ENCODE measurements at places on chromosomes 3 and 15. TPM values are rescaled to one million over a fixed set of nuclear protein-coding genes. Genes with fewer than 3 reads are reported as not detected.

DNA sequence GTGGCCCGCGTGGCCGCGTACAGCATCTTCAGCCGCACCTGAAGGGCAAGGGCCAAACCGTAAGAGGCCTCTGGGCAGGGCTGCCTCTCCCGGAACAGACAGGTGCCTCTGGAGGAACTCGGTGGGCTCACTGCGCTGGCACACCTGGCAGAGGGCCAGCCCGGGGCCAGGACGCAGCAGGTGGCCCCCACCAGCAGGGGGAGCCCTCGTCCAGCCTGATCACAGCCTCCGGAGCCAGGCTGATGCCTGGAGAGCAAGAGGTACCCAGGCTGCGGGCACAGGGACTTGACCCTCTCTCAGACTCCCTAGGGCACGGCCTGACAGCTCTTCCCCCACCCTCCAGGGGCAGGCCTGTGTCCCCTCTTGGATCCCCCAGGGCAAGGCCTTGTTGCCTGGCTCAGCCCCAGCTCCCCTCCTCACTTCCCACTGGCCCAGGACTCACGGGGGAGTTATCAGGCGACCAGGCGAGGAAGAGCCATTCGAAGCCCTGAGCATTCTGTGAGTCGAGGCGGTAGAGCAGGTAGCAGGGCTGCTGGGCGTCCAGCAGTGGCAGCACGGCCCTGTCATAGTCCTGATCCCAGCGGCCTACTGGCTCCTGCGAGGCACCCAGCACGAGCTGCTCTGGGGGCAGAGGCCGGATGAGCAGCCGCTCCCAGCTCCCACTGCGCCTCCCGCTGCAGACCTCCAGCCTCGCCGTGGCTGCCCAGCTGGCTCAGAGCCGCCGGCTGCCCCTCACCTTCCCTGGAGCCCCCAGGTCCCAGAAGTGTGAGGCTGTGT, 6.2 kb upstream of the TLR9 start:
- DNase-seq: peak; percentile 85

DNA sequence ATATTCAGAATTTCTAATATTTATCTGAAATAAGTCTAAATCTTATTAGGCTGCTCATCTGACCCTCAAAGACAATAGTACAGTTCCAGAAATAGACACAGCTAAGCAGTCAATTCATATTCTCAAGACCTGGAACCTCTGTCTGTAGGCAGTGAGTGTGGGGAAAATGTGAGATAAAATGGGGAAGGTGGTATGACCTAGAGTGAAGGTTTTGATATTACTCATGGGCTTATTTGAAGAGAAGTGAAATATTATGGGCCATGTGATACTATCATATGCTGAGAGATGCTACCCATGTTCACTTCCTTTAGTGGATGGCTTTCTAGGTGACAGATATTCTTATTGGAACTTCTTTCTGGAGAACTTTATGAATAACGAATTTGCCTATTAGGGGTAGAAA, 33.5 kb downstream of the TGFBR2 start:
- DNase-seq: no peak

- no peak for DNase-seq
Measured at GRCh38 chr15:59299929-59300617, 72.6 kb downstream of the MYO1E start.

- no peak for DNase-seq
Measured at GRCh38 chr3:47394140-47394870, 13.5 kb downstream of the PTPN23 start.

DNA sequence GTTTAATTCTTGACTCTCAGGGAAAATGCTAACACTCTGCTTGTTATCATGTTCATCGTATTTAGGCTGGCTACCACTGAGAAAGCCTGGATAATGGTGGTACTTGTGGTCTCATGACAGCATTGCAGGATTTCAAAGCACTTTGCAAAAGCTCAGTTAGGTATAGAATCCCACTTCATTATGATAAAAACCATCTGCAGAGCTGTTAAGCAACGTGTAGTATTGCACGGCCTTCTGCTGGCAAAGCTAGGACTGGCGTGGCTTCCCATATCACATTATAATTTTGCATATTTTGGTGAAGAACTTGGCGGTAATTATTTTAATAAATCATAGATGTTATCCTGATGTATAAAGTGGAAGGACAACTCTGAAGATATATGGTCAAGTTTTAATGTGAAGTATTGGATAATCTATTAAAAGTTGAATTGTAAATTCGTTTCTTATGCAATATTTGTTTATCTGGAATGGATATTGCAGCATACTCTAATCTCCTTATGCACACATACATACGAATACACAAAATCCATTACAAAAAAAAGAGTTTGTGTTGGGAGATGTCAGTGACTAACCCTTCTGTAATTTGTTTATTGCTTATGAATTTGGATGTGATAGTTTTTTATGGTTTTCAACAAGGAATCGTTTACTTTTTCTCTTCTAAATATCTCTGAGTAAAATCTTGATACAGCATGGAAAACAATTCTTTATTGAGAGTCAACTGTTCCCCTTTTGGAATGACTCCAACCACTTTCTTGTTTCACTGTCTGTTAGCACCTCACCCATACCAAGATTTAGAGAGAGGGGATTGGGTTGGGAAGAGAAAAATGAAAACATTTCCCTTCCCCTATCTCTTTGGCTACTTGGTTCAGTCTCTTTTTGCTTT, 9.2 kb downstream of the RAB8B start:
- DNase-seq: no peak

P2RY1 gene
- total RNA-seq: 32.9 TPM

TMEM207 gene
- total RNA-seq: not detected

IL17RB gene
- total RNA-seq: 5.6 TPM

GRCh38 chr15:26729581-26729980, 43.3 kb downstream of the GABRB3 start:
- DNase-seq: no peak

DNA sequence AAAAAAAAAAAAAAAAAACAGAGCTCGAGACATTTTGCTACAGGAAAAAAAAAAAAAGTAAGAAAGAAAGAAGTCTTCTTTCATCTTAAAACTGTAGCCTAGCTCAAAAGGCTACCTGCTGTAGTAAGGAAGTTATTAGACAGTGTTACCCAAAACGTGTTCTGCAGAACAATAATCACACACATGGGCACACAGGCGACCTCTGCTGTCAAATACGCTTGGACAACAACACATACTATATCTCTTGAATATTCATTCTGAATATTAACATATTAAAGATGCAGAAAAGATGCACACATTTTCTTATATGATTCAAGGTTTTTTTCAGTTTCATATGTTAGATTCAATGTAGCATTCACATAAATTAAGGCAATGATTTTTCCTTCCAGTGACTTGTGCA, 215.8 kb downstream of the ROBO1 start:
- no peak for DNase-seq

- no peak for DNase-seq
Measured at GRCh38 chr15:93943586-93943985, 287.8 kb upstream of the MCTP2 start.

GRCh38 chr15:64284042-64284441, 71.9 kb downstream of the CSNK1G1 start:
- DNase-seq: no peak

TIMP4 gene
- total RNA-seq: 4.8 TPM

UNC45A gene
- 102 TPM for total RNA-seq

DNA sequence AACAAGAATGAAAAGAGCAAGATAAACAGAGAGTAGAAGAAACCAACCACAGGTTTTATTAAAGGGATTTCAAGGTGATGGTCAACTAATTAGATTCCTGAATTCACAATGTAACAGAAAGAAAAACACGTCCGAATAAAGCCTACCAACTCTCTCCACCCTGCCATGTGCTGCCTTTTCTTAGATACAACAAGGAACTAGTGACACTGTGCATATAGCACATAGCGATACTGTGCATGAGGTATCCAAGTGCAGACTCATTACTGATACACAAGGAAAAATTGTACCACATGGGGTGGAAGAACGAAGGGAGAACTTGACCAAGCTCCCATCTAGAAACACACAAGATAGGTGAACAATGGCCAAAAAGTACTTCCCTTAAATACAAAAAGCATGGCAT, 154.6 kb downstream of the MAGI1 start:
- DNase-seq: no peak

SLC35G2 gene
- 3.6 TPM for total RNA-seq

DNA sequence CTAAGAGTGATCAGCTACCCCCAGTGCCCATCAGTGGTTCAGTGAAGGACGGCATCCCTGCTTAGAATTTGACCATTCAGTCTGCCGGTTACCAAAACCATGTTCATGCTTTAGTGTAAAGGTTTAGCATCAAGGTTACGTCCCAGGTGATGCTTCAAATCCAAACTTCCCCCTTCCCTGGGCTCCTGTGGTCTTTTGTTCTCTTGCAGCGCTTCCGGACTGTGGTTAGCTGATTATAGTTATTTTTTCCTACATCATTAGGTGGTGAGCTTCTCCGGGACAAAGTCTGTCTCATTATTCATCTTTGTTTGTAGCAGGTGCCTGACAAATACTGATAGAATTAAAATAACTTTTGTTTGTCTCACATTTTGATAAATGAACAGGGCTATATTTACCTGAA, 28.3 kb upstream of the MYZAP start:
- no peak for DNase-seq

HHLA2 gene
- total RNA-seq: 0.07 TPM

- no peak for DNase-seq
Measured at GRCh38 chr15:33242669-33243191, 48.2 kb upstream of the FMN1 start.

- no peak for DNase-seq
Measured at GRCh38 chr15:60616147-60616546, 137.2 kb upstream of the ICE2 start.

PP2D1 gene
- not detected for total RNA-seq

TBCCD1 gene
- total RNA-seq: 11.3 TPM

DNA sequence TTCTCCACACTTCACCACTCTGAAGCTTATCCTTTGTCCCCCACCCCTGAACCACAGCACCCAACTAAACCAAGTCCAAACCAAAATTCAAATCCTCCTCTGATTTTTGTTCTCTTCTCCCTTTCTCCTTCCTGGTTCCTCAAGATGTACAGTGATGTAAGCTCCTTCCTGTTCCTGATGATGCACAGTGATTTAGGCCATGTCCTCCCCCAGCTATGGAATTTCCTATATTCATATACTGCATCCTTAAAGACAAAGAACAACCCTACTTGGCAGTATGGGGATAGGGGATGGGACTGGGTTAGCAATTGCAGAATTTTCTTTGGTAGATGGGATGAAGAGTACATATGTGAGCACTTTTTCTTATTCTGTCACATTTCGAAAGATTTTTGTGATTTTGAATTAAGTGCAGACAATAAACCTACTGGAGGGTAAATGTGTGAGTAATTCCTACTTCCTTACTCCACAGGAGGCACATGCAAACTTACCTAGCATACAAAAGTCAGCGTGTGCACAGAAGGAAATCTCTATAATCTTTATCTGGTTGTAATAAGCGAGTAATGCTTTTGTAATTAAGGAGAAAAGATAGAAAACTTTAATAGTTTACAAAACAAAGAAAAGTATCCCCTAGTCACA, 125.0 kb downstream of the ANO10 start:
- no peak for DNase-seq

CASR gene
- total RNA-seq: 0.16 TPM

DNA sequence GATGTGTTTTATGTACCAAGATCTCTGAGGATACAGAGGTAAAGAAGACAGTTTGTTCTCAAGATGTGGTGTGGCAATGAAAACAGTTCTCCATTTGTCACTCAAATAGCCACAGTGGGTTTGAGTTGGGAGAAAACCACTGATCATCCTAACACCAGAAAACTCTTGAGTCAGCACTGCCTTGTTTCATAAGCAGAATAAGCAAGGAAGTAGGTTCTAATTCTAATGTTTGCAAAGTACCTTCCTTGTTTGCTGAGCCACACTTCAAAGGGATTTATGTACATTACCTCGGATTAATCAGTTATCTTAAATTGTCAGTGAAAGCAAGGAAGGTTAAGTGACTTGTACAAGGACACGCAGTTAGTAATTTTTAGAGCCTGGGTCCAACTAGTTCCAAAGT, 107.8 kb upstream of the BOC start:
- no peak for DNase-seq
